ENCODE measurements at places on chromosomes 4 and X.

- no peak for DNase-seq
Observed at GRCh38 chr4:143178923-143179322, 5.8 kb upstream of the USP38 start.

GRCh38 chr4:11397146-11397545, 31.5 kb downstream of the HS3ST1 start:
- DNase-seq, result no peak

DNA sequence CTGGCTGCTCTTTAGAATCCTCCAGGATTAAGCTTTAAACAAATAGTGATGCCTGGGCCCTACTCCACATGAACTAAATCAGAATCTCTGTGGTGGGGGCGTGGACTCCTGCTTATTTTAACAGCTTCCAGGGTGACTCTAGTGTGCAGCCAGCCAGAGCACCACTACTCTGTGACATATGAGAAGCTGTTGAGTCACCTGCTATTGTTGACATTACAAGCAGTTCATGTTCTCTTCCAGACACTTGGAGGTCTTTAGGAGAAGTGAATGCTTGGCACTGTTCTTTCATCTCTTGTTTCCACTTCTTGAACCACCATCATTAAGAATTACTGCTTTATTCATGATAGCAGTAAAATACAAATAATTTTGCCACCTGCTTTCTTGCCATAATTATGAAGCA, 426 bp upstream of the C4orf51 start:
- no peak for DNase-seq

- DNase-seq, result no peak
Observed at GRCh38 chr4:88802585-88803286, 105.1 kb upstream of the NAP1L5 start.

- no peak for DNase-seq
Observed at GRCh38 chr4:39754309-39754708, 56.4 kb downstream of the UBE2K start.

DNA sequence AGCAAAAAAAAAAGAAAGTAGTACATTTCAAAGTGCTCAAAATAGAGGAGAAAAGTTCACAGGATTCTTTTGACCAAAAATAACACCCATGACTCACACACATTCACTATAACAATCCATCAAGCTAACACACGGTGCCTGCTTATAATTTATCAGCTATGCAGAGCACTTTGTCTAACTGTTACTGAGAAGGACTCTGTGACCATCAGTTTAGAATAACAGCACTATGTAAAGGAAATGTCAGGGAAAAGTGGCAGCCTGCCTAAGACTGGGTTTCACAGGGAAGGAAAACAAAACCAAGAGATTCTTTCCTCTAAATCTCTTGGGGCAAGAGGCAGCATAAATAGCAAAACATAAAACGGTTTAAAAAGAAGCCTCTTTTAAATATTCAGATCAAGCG, 54.8 kb downstream of the CCDC149 start:
- no peak for DNase-seq

GRCh38 chr4:105112274-105112673, 34.4 kb upstream of the TET2 start:
- no peak for DNase-seq

DNA sequence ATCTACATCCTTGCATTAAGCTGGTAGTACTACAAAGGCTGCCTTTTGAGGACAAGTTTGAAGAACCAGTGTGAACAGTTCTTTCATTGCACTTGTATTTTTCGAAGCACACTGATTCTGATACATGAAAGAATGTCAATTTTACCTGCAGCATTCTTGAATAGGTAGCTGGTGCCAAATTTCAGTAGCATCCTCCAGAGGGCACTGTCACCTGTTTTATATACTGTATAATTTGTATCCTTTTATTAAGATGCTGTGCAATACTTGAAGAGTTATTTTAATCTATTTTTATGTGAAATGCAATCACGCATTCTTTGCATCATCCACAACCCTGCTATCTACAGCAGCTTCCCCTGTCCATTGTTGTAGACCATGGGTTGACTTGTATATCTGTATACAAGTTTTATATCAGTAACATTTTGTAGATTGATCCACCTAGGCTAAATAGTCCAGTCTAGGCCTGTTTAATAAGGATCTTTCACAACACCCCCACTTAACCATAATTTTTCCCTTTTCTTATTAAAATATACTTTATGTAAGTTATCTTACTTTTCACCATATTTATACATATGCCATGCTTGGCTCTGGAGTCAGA, 325.7 kb downstream of the PCDH7 start:
- DNase-seq, result no peak

- DNase-seq, result no peak
Observed at GRCh38 chr4:183599284-183599683, 59.7 kb downstream of the RWDD4 start.

GRCh38 chr4:173167758-173168395, 734 bp upstream of the GALNT7 start:
- DNase-seq, result peak; percentile 25

- no peak for DNase-seq
Observed at GRCh38 chr4:122293374-122294365, 85.1 kb upstream of the ADAD1 start.

DNA sequence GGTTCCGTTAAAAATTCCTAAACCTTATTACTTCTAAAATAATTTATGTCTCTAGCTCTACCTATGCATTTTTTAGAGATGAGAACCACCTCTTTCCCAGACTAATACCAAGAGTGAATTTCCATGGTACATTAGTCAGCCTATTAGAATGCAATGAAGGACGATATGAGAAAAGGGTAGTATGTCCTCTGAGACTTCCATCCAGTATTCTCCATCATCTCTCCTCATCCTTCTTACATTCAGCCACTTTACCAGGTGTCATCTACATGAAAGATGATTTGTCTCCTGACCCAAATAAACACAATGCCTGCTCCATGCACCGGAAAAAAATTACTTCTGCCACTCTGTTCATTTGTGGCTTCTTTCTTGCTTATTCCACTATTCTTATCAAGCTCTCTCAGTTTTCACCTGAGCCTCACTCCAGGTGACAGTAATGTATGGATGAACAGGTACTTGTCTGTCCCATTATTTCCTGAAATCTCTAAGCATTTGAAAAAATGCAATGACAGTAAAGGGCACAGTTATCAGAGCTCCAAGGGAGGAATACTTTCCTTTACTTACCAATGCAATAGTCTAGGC, 97.9 kb downstream of the MAB21L2 start:
- no peak for DNase-seq

GRCh38 chr4:19416146-19416545, 835.6 kb upstream of the SLIT2 start:
- no peak for DNase-seq

- DNase-seq, result no peak
Observed at GRCh38 chr4:26281881-26282280, 38.9 kb upstream of the RBPJ start.

GRCh38 chr4:179817317-179817716, 2375.1 kb upstream of the AGA start:
- DNase-seq, result no peak

DNA sequence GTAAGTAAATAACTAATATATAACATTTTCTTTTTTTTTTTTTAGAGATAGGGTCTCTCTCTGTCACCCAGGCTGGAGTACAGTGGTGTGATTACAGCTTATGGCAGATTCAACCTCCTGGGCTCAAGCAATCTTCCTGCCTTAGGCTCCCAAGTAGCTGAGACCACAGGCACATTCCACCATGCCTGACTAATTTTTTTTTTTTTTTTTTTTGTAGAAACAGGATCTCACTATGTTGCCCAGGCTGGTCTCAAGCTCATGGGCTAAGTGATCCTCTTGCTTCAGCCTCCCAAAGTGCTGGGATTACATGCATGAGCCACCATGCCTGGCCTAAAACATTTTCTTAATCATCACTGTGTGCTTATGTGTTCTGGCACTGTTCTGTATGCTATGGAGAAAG, 32.8 kb downstream of the MGARP start:
- no peak for DNase-seq

- DNase-seq, result no peak
Observed at GRCh38 chr4:68451246-68452211, 4.3 kb downstream of the TMPRSS11E start.

- DNase-seq, result no peak
Observed at GRCh38 chrX:107730991-107731766, 44.4 kb downstream of the TSC22D3 start.

DNA sequence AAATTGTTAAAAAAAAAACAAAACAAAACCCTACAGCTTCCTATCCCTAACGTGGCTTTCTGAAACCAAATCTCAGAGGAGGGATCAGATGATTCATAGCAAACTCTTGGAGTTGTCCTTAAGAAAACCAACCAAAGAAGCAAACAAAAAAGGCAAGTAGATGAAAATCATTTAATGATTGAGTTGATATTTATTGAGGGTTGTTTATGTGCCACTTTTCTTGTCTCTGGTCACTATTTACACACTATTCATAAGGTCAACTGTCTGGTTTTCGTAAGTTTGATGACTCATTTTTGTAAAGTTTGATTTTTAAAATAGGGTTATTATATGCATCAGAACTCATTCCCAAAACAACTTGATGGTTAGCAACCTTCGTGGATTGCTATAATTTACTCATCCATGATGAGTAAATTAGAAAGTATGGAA, 133.4 kb downstream of the UNC5C start:
- no peak for DNase-seq

DNA sequence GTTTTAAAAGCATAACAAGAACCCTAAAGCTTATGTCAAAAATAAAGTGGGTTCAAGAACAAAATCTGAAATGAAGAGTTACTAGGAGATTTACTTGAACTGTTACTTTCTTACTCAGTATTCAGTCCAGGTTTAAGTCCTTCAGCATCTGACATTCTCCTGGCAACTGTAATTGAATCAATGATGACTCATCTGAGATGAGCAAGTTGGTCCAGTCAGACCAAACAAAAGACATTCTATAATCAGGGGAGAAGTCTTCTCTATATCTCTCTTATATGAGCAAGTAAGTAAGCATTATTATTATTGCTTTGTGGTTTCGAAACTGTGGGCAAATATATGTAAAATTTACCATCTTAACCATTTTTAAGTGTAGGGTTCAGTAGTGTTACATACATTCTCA, 34.6 kb downstream of the MAP9 start:
- no peak for DNase-seq

- DNase-seq, result no peak
Observed at GRCh38 chr4:127606823-127607222, 25.9 kb upstream of the INTU start.

GRCh38 chrX:27086237-27086636, 376.9 kb downstream of the PPP4R3C start:
- no peak for DNase-seq

DNA sequence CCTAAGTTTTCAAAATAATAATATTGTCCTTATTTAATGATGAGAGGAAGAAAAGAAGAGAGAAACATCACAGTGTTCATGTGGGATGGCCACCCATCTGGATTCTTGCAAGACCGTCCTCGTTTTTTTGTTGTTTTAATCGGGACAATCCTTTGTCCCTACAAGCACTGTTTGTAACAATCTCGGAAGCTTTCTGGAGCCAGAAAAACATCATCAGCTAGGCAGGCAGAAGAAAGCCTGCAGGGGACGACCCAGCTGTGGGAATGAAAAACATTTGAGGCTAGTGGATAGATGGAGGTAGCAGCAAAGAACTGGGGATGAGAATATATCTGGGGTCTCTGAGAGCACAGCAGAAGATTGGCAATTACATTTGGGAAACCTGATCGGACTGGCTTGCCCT, 105.6 kb downstream of the DKK2 start:
- DNase-seq, result no peak

DNA sequence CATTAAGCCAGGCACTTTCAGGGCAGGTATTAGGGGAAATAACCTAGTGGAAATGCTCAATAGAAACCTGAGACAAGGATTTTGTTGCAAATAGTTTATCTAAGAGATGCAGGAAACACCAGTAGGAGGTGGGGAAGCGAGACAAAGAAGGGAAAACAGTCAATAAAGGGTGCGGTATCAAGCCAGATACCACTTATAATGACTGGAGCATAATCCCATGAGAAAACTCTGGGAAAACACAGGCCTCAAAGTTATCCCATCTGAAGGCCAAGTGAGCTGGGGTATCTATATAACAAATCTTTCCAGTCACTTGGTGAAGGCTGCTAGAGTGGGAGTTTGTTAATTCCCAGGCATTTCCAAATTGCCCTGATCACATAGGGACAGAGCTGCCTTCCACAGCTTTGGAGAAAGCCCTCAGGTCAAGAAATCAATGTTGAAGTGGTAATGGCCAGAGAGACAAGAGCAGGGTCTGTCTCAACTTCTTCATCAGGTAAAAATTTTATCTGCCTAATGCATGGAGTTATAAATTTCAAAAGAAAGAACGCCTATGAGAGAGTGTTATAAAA, 9.8 kb upstream of the HMGB2 start:
- DNase-seq, result no peak

- DNase-seq, result no peak
Observed at GRCh38 chrX:17876135-17876534, 15.0 kb upstream of the RAI2 start.

DNA sequence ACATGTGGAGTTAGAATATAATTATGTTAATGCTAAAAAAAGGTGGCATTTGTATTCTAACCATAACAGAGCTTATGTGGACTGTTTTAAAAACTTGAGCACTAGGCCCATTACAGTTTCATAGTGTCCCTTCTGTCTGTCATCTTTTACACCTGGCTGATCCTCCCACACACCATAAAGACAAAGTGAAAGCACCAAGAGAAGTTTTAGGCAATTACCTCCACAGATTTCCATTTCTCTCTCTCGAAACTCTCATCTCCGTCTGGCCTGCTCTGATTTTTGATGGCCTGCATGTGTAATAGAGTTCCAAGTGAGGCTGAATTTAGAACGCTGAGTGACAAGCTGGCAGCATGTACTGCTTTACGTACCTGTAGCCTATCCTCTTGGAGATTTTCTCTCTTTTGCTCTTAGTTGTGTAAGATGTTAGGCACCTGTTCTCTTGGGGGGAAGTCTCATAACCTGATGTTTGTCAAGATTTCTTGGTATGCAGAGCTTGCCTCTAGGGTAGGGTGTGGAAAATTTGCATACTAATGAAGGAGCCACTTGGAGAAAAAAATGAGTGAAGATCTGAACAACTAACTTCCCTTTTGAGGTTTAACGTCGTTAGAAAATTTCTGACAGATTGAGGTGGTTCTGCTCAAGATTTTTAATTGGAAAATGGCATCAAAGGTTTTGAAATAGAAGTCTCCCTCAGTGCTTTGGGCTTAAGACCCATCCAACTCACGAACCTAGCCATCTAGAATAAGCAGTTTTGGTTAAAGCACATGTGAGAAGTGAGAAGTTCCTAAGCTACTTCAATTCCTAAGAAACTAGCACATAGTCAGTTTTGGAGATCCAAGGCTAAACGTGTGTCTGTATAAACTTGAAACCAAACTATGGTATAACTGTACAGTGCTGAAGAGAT, 57.6 kb upstream of the RAP1GDS1 start:
- no peak for DNase-seq

DNA sequence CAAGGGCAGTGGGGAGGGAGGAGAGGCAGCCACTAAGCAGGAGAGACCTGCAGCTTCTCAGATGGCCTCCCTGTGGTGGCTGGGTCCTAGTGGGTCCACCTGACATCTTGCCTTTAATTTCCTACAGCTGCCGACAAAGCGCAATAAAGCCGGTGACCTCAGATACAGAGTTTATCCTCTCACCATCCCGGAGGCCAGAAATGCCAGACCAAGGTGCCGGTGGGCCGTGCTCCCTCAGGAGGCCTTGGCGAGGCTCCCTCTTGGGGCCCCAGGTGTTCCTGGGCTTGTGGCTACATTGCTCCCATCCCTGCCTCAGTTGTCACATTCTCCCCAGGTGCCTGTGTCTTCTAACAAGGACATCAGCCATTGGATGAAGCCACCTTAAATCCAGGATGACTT, 103.0 kb downstream of the ADRA2C start:
- DNase-seq, result no peak
